ENCODE measurements at places on chromosomes 1 and 21.

DNA sequence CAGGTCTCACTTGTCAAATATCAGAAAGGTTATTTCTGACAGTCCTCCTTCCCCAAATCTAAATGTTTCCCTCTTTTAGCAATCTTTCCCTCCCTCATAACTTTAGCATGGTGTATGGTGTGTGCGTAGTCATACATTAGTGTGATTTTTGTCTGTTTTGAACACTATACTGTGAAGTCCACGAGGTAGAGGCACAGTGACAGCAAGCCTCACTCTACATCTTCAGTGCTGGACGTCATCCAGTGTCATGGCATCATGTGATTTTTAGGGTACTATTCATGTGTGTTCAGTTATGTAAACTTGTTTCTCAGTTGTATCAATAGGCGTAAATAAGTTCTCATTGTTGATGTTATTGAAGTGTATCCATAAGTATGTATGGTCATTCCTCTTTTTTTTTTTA, 39.1 kb downstream of the DYRK1A start:
- no peak for DNase-seq

DNA sequence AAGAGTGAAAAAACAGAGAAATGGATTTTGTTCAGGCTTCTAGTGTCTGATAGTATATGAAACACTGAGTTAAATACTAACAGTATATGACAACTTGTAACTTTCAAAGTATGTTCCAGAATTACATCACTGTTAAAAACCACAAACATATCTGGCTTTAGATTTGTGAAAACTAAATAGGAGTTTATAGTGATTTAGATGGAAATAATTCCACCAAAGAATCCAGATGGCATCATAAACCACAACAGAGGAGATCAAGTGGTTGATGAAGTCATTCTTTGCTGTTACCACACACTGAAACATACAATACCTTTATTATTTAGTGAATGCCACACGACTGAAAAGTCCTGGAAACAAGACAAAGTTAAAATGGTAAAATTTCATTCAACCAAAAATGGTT, 37.2 kb downstream of the ALG14 start:
- no peak for DNase-seq

- DNase-seq: no peak
These were observed 92.3 kb downstream of the KCNT2 start for GRCh38 chr1:196515904-196516303.

DNA sequence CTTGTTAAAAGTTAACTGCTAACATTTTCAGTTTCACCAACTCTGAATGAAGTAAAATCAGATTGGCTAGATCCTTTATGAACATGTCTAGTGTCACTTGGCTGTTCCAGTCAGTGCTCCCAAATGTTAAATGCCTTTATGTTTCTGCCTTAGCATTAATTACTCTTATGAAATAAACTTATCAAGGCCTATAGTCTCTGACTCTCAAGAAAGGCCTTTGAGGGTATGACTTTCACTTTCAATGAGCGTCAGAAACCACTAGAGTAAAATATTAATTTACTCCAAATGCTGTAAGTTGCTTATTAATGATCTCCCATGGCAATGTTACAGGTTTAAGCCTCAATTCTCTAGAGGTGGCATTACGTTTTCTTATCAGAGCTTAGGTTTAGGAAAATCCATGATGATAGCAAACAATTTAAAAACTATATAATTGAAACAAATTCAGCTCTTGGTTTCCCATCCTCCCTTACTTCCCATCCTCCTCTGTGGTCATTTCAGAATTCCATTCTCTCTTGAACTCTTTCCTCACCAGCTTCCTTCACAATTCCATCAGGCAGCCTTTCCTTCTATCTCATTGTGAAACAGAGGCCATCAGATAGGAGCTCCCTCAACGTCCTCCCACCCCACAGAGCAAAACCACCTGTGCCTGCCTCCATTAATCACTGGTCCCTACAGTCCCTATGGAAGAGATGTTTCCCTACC, 108.6 kb upstream of the COP1 start:
- no peak for DNase-seq

- DNase-seq: no peak
These were observed 9.0 kb upstream of the CSRP1 start for GRCh38 chr1:201515895-201516294.

DNA sequence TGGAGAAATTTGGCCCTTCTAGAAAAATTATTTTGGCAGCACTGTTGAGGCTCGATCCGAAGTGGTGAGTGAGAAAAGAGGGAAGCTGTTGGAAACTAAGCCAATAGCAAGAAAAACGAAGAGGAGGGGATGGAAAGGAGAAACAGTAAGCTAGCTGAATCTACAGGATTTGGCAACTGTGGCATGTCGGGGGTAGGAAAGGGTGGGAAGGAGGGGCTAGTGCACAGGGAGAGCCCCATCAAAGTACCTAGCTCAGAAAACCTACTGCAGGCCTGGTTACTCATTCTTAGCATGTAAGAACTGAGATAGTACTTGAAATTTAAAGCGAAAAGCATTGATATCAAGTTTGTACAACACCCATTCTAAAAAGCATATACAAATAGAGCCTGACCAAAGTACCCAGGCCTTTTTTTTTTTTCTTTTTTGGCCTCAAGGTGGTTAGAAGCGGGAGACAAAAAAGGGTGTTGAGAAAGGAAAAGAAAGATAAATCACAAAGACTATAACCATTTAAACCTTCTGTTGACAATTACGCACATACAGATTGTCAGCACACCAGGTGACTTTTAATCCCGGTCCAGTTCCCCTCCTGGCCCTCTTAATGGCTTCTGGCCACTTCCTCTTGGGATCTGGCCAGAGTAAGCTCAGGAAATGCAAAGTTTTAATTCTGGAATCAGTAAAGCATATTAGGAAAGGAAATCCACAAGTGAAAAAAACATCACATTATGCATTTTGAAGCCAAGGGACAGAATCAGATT, 50.4 kb downstream of the SLC16A1 start:
- no peak for DNase-seq

DNA sequence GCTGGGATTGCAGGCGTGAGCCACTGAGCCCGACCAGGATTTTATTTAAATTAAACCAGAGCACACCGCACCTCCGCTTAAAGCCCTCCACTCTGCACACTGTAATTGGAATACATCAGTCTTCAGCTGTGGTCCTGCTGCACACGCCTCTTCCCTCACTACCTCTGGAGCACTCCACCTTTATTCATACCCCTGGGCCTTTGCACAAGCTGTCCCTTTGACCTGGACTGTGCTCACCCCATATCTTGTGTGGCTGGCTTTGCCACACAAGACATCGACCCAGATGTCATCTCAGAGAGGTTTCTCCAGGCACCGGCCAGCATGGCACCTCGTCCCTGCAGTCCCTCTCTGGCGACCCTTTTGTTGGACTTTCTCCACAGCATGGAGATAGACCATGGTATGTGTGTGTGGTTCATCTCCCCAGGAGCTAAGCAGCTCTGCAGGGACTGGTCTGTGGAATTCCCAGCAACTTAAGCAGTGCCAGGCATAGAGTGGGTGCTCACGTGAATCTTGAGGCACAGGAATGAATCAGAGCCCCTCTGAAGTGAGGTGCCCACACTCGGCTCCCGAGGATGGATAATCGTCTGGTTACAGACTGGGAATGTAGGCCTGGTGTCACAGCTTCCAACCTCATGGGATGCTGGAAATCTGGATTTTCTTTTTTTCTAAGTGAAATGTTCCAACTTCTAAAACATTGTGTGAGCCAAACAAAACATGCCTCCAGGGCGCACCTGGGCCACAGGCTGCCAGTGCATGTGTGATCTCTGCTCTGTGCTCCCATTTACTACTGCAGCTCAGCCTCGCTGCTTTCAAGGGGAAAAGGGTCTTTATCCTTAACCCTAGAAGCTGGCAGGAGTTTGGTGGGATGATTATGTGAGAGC, 61.9 kb downstream of the EVA1C start:
- DNase-seq: no peak

GRCh38 chr1:27960762-27961645, 1.2 kb downstream of the XKR8 start:
- DNase-seq: no peak

DNA sequence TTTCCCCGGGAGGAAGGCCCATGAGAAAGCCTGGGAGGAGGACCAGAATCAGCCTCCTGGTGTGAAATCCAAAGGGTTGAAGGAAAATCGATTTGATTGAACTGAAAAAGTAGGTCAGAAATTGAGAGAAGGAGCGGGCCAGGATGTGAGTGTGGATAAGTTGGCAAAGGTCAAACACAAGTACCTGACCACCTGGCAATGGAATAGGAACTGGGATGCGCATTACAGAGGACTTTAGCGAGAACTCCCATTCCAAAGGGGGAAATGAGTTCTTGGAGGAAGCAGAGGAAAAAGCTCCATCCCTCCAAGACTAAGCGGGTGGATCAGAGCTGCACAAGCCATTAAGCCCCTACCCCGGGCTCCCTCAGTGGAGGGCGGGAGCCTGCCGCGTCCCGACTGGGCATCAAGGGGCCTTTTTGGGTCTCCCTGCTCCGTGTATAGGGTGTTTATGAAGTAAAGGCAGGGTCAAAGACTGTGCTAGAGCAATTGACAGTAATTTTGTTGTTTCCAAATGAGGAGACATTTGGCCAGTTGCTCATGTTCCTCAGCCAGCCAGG, 56.4 kb downstream of the TGFB2 start:
- no peak for DNase-seq

GRCh38 chr1:111561328-111561727, 57.9 kb upstream of the ADORA3 start:
- DNase-seq: no peak

DNA sequence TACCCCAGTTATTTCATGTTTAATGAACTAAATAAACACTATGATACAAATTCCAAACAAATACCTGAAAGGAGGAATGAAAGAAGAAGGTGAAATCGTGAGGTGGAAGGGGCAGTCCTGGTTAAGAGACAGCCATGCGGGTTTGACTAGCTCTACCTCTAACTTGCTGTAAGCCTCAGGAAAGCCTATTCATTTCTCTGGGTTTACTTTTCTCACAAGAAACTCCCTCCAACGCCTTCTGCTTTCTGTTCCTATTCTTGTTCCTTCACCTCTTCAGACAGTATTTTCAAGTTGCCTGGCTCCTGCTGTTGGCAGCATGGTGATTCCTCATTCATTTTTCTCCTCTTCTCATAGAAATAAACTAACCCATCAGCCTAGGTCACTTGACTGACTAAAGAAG, 92.4 kb downstream of the NTPCR start:
- no peak for DNase-seq

DNA sequence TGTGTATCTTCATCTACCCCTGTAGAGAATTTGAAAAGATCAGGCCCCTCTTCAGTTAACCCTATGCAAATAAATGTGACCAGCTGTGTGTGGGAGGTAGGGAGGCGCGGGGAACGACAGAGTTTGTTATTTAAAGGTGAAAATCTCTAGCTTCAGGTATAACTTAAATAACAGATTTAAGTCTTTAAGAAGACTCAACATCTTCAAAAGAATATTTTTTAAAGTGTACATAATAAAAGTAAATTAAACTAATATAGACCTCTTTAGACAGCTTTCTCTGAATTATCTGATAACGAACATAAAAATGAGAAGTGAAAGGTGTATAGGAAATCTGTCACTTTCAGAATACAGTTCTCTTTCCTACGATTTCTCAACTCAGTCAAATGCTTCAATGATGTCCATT, 16.0 kb downstream of the ANGPTL3 start:
- DNase-seq: no peak
